ENCODE measurements at places on chromosomes 12 and 14.
A peak's percentile ranks its signal among the peaks of the same experiment; 100 is the strongest.

- ATAC-seq: peak; percentile 50
These were observed at the start of gene FAIM2 for GRCh38 chr12:49903700-49904423. Gene FAIM2, minus strand, starts transcription at chr12:49903900. Its CDS starts 108 bp downstream, at chr12:49903792.

GRCh38 chr14:66216763-66217162 is 269.4 kb upstream of the CCDC196 start:
- ATAC-seq: no peak

DNA sequence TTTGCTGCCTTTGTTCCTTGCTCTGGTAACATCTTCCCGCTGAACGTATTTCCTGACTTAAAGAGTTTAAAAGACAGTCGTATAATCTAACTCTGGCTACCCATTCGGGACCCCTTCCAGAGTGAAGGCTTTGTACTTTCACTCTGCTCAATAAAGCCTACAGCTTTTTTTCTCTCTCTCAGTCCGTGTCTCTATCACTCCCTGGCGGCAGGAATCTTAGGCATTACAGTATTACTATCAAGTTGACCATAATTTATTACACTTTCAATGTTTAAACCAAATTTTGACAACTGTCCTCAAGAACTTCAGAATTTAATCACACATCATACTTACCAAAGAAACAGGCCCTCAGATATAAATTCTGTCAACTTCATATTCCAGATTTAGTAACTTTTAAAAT is 967.9 kb downstream of the FSCB start:
- no peak for ATAC-seq

GRCh38 chr12:120239776-120240494 is 25.6 kb downstream of the PXN start:
- ATAC-seq: no peak

DNA sequence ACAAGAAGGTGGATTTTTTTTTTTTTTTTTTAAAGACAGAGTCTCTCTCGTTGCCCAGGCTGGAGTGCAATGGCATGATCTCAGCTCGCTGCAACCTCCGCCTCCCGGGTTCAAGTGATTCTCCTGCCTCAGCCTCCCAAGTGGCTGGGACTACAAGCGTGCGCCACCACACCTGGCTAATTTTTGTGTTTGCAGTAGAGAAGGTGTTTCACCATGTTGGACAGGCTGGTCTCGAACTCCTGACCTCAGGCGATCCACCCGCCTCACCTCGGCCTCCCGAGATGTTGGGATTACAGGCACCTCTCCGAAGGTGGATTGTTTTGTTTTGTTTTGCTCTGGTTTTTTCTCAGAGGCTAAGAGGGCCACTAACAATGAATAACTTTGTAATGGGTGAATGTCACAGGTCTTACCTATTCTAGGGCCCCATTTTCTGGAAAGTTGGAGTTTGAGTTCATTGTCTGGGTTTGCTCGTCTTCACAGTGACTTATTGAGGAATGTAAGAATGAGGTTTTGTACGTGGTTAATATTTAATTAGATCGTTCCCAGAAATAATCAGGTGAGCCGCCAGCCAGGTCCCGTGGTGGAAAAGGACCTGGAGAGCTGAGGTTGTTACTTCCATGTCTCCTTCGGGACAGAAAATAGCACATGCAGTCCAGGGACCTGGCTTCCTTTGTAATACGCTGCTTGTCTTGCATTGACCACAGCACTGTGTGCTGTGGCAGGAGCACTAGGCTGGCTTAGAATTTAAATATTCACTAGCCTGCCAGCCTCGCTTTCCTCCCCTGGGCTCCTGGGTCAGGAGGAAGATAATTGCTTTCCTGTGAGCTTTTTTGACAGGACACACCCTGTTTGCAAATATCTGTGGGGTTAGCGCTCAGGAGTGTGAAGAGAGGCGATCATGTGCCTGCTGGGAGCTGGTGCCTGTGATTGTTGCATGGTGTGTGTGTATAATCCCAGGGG is 2.3 kb downstream of the HIP1R start:
- ATAC-seq: no peak

DNA sequence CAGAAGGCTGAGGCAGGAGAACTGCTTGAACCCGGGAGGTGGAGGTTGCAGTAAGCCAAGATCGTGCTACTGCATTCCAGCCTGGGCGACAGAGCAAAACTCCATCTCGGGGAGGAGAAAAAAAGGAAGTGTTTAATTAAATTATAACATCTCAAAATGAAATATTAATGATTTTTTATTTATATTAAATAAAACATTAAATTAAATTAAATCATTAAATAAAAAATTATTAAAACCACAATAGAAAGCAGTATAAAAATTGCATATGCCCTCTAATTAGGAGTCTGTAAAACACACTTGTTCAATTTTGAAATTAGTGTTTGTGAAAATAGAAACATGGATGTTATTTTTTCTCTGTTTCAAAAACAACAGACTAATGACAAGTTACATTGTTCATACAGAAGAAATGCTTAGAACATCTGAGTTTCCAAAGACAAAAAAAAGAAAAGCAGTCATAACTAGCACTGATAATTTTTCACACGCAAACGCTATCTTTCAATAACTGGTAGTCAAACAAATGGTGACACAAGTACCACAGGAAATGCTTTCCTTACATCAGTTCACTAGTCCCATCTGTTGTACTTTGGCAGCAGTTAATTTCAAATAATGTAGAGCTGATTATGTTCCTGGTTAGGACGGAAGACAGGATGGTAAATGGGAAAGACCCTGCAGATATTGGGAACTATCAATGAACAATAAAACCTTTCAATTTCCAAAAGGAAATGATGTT is 54.9 kb downstream of the HECTD4 start:
- ATAC-seq: no peak

DNA sequence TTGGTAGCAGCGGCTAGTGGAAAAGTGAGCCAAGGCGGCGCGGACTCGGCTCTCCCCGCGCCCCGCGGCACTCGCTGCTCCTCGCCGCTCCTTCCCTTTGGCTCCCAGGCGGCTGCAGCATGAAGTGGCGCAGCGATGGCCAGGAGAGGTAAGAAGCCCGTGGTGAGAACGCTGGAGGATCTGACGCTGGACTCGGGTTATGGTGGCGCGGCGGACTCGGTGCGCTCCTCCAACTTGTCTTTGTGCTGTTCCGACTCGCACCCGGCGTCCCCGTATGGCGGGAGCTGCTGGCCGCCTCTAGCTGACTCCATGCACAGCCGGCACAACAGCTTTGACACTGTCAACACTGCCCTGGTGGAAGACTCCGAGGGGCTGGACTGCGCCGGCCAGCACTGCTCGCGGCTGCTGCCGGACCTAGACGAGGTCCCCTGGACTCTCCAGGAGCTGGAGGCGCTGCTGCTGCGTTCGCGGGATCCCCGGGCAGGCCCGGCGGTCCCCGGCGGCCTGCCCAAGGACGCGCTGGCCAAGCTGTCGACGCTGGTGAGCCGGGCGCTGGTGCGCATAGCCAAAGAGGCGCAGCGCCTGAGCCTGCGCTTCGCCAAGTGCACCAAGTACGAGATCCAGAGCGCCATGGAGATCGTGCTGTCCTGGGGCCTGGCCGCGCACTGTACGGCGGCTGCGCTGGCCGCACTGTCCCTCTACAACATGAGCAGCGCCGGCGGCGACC is 225.6 kb upstream of the CRY1 start:
- ATAC-seq: no peak

DNA sequence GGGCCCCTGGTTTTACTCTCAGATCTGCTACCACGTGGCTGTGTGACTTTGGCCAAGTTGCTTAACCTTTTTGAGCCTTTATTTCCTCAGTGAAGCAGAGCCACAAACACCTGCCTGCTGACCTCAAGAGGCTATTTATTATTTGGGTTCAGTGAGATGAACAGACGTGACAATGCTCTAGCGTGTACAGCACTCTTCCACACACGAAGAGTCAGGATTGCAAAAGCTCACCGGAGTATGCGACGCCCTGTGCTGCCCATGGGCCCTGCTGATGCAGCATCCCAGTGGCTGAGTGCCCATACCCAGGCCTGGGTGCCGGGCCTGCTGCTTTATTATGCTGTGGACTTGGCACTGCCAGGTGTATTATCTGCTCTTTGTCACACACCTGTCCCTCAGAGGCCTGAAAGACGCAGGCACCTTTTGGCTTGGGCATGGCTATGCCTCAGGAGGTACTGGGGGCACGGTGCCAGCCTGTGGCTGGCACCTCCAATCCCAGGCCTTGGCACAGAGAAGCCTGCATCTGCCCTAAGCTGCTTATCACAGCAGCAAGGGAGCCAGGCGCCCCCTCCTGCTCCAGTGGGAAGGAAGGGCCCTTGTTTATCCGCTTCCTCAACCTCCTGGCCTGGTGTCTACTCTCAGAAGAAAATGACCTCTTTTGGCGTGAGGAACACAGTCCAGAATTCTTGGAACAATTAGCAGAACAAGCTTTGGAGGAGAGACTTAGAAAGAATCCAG is 22.3 kb upstream of the TC2N start:
- no peak for ATAC-seq

- ATAC-seq: no peak
These were observed 41.1 kb downstream of the PROX2 start for GRCh38 chr14:74834692-74835392.

DNA sequence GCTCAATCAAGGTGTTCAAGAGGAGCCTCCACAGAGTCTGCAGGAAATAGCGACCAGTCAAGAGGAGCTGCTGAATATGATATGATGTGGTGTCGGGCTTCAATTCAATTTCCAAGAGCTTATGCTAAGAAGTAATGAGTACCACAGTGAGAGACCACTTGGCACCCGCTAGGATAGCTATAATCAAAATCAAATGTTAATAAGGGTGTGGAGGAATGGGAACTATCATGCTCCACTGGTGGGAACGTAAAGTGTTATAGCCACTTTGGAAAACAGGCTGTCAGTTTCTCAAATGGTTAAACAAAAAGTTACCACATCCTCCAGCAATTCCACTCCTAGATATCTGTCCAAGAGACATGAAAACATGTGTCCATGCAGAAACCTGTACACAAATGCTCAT is 6.7 kb downstream of the POLR3B start:
- no peak for ATAC-seq

DNA sequence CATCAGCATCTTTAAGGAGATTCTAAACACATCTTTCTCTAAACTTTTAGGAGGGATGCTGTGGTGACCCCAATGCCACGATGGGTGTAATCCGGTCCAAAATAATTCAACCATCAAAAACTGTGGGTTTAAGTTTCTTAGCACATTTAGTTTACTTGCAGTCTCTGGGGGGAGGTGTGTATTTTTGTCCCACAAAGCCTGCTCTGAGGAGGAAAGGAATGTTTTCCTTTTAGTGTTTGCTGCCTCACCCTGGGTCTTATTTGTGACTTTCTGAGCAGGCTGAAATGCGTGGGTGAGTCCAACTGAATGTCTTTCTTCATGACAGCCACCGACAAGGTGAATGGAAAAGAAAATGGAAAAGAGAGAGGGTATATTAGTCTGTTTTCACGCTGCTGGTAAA is 1324.7 kb downstream of the AACS start:
- ATAC-seq: no peak

- ATAC-seq: peak; percentile 83
These were observed 17.7 kb downstream of the RIN3 start for GRCh38 chr14:92531106-92531873.

DNA sequence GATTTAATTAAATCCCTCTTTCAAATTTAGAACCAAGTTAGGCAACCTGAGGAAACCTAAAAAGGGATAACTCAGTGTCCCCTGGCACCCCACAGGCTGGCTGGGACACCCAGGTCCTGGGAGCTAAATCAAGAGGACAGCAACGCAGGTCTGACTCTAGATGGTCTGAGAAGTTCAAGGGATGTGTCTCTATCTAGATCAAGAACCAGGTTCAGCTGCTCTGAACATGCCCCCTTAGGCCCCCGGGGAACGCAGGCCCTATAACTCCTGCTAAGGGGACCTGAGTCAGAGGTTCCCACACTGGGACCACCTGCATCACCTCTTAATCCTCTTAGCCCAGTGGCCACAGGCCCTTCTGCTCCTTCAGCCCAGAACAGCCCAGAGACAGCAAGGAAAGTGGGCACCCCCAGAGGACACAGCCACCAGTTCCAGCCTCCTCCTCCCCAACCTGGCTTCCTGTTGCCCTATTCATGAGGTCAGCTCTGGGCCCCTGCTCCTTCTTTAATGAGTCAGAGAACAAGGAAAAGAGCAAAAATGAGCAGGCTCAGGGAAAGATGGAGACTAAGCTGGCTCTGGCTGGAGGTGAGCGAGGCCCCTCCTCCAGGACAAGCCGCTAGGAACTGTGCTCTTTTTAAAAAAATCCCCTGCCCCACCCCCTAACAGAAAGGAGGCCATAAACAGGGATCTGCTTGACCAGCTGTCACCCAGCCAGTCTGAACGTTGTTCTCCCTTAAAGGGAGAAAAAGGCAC is 10.8 kb downstream of the PITPNM2 start:
- ATAC-seq: peak; percentile 5

DNA sequence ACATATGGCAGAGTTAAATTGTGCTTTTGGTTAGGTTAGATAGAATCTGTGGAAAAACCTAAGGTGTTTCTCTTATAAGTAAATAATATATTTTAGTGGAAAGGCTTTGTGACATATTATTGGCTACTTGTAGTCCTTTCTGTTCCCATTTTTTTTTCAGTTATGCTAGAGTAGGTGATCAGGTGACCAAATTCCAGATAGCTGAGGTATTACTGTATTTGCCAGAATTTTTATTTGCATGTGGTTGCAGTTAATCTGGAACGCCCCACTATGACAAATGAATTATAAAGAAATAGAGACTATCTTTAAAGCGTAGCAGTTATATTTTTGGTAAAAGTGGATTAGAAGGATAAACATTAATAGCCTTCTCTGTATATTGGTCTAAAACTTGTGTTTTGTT is 52.0 kb downstream of the ARHGAP5 start:
- no peak for ATAC-seq

GRCh38 chr14:87449016-87449415 is 544.0 kb downstream of the GALC start:
- ATAC-seq: no peak
